ENCODE measurements at places on chromosomes 12 and 14. TPM values are rescaled to one million over a fixed set of nuclear protein-coding genes. Genes with fewer than 3 reads are reported as not detected.

Gene NFATC4
- total RNA-seq: 45.3 TPM

Gene MYL2
- not detected for total RNA-seq

Gene TCTN1
- 76.9 TPM for total RNA-seq

Gene DAO
- total RNA-seq: 0.41 TPM

GRCh38 chr12:33310471-33310870 lies 129.1 kb downstream of the SYT10 start:
- no peak for DNase-seq

- DNase-seq: no peak
These were observed 271.6 kb downstream of the FBXL14 start for GRCh38 chr12:1322821-1323220.

DNA sequence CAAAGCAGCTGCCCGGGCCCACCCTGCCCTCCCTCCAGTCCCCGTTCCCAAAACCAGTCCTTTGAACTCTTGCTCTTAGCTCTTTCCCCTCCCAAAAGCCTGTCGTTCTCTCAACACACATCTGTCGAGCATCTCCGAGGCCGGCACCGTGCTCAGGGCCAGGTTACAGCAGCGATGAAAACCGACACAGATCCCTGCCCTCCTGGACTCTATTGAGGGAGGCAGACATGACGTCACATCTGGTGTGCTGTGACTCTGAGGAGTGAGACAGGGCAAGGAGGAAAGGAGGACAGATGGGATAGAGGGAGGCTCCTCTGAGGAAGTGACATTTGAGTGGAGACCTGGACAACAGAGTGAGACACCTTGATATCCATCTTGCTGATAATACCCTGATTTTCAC lies 34.6 kb upstream of the PWP1 start:
- no peak for DNase-seq

- no peak for DNase-seq
These were observed 151.4 kb upstream of the SSTR1 start for GRCh38 chr14:38056270-38056669.

GRCh38 chr12:89383235-89384049 lies 31.1 kb upstream of the DUSP6 start:
- DNase-seq: no peak

GRCh38 chr14:61659582-61659981 lies 35.7 kb upstream of the HIF1A start:
- DNase-seq: no peak

DNA sequence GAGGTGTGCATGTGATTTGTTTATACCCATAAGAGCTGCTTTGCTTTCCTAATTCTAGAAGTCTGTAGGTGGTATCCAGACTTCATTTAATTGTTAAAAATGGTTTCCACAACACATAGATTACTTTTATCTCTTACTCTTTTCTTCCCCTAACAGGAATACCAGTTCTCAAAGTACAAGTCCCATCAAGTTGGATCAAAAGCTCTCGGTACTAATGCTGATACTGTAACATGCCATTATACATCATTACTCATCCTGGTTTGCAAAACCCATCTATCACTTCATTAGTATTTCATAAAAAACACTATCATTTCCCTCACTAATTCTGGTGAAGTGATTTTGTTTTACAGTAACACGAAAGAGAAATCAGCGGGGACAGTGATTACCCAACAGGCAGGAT lies 94.3 kb downstream of the PPP2R5E start:
- no peak for DNase-seq
